Endothelial cell (in vitro differentiated cells): ENCODE measurements at places on chromosomes 5 and 9. TPM values are rescaled to one million over a fixed set of nuclear protein-coding genes. Genes with fewer than 3 reads are reported as not detected.

DNA sequence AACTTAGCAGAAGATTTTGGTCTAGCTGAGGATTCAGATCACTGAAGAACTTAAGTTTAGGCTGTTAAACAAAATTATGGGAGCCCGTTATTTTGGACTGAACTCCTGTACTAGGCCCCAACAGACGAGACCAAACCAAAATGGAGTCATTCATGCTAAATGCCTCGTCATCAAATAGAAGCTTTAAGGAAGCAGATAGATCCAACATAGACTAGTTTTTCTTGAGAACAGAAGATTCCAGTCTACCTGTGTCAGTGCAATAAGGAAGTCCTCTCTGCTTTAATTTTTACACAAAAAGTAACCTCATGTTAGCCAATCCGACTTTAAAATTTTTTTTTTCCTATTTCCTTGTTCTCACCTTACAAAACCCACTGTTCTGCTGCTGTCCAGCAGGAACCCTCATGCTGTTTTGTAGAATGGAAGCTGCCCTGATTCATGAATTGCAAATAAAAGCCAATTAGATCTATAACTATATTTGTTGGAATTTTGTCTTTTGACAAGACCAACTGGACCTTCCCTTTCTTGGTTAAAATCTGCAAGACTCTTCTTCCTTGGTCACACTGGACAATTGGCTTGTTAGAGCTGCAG is 29.0 kb upstream of the GOLM1 start:
- peaks cover 4% of the 10 kb centered on the region for H3K27me3 ChIP-seq
- H3K27ac ChIP-seq: no peak overlapping the region
- DNase-seq: no peak
- no peak overlapping the region for H3K4me3 ChIP-seq

DNA sequence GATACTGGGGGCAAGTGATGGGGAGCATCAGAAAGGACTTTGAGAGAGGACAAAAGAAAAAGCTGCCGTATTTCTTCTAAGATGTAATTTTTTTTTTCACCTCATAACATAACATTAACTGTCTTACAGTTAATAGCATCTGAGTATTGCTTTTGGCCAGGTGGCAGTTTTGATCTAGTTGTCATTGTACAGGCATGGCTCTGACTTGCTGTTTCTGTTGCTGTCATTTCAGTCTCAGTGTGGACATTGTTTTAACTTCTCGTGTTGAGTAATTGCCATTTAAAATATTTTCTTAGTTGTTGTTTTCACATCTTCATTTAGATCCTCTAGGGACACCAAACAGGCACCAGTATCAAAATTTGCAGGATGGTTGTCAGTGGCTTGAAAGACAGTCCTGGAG is 12.4 kb downstream of the SMAD5 start:
- no peaks in the 10 kb centered on the region for H3K27me3 ChIP-seq
- no peak overlapping the region for H3K27ac ChIP-seq
- H3K36me3 ChIP-seq: no peaks in the 10 kb centered on the region
- H3K4me3 ChIP-seq: no peak overlapping the region
- DNase-seq: no peak
- peaks cover 3% of the 10 kb centered on the region for H3K4me1 ChIP-seq

- peaks cover 16% of the 10 kb centered on the region for H3K36me3 ChIP-seq
- peaks cover 11% of the 10 kb centered on the region for H3K27me3 ChIP-seq
- H3K4me1 ChIP-seq: peaks cover 9% of the 10 kb centered on the region
- no peak for DNase-seq
- H3K4me3 ChIP-seq: no peak overlapping the region
- no peak overlapping the region for H3K27ac ChIP-seq
Observed at GRCh38 chr5:160921-161802, 30.1 kb upstream of the LRRC14B start.

DNA sequence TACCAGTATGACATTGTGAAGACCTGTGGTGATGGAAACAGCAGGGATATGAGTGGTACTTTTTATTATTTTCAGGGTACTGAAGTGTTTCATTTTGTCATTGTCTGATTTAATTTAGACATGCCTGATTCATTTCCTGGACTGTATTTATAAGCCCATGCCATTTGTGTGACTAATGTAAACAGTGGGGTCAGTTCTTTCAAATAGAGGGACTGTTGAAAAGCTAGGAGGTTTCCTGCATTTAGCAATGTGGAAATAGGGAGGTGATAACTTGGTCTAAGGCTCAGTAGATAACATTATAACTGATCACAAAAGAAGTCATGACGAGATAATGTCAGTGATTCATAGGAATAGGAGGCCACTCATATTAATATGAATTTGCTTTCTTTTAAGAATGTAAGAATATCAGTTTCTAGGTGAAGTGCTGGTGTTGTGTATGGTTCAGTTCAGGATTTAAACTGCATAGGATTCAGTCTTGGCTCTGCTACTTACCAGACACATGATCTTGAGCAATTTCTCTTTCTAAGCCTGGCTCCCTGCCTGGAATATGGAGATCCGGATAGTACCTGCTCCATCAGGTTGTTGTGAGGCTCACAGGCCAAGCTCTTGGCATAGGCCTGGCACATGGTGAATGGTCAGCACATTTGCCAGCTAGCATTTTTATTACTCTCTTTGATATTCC is 7.5 kb downstream of the RASGRF2 start:
- H3K27ac ChIP-seq: no peak overlapping the region
- no peaks in the 10 kb centered on the region for H3K36me3 ChIP-seq

GRCh38 chr5:161373345-161373707 is 173.2 kb downstream of the GABRB2 start:
- no peak for DNase-seq

DNA sequence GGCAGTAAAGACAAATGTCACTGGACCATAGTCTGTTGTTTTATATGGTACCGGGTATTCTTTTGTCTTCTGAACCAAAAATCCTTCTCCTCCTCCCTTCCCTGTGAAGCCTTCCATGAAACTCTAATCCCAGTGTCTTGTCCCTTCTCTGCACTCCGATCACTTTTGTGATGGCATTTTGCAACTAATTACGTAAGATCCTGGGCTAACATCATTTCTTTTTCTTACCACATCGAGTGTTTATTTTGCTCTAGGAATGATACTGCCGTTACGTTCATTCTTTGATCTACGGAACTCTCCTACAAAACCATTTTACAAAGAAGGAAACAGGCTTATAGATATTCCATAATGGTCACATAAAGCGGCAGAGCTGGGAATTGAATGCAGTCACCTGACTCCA is 33.7 kb downstream of the SNX18 start:
- DNase-seq: no peak
- peaks cover 6% of the 10 kb centered on the region for H3K27me3 ChIP-seq
- H3K4me3 ChIP-seq: no peak overlapping the region
- H3K27ac ChIP-seq: no peak overlapping the region
- H3K36me3 ChIP-seq: no peaks in the 10 kb centered on the region

- H3K4me1 ChIP-seq: peaks cover 40% of the 10 kb centered on the region
- no peaks in the 10 kb centered on the region for H3K36me3 ChIP-seq
- no peak overlapping the region for H3K27ac ChIP-seq
- peaks cover 3% of the 10 kb centered on the region for H3K27me3 ChIP-seq
- DNase-seq: no peak
Observed at GRCh38 chr5:116859666-116860320, 285.2 kb upstream of the SEMA6A start.

GRCh38 chr5:176388003-176388443 is 375 bp downstream of the NOP16 start:
- peaks cover 14% of the 10 kb centered on the region for H3K4me1 ChIP-seq
- peak; percentile 22 for DNase-seq
- H3K36me3 ChIP-seq: peaks cover 11% of the 10 kb centered on the region
- H3K4me3 ChIP-seq: peak overlapping the region; percentile 98
- H3K27ac ChIP-seq: peak overlapping the region; percentile 96

- H3K4me1 ChIP-seq: no peaks in the 10 kb centered on the region
- DNase-seq: no peak
- H3K27ac ChIP-seq: no peak overlapping the region
- H3K27me3 ChIP-seq: peaks cover 2% of the 10 kb centered on the region
- H3K36me3 ChIP-seq: no peaks in the 10 kb centered on the region
Observed at GRCh38 chr5:32545102-32545800, 40.1 kb upstream of the SUB1 start.

DNA sequence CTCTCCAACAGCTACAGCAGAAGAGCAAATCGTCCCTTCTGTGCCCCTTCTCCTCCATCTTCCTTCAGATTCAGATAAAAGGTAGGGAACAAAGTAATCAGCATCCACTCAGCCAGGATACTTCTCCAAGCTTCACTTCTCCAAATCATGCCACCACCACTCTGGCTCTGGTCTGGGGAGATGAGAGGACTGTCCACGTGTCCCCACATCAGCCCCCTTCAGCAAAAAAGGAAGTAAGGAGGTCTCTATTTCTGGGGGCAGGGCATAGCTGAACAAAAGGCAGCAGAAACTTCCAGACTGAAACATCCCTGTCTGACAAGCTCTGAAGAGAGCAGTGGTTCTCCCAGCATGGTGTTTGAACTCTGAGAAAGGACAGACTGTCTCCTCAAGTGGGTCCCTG is 116.9 kb downstream of the C5orf15 start:
- DNase-seq: no peak
- no peaks in the 10 kb centered on the region for H3K36me3 ChIP-seq
- no peak overlapping the region for H3K4me3 ChIP-seq
- no peaks in the 10 kb centered on the region for H3K27me3 ChIP-seq
- H3K4me1 ChIP-seq: peaks cover 7% of the 10 kb centered on the region
- no peak overlapping the region for H3K27ac ChIP-seq

GRCh38 chr5:73534011-73534644 is 31.3 kb downstream of the ANKRA2 start:
- H3K27me3 ChIP-seq: no peaks in the 10 kb centered on the region
- no peaks in the 10 kb centered on the region for H3K4me1 ChIP-seq
- no peak overlapping the region for H3K4me3 ChIP-seq
- no peaks in the 10 kb centered on the region for H3K36me3 ChIP-seq
- no peak overlapping the region for H3K27ac ChIP-seq

DNA sequence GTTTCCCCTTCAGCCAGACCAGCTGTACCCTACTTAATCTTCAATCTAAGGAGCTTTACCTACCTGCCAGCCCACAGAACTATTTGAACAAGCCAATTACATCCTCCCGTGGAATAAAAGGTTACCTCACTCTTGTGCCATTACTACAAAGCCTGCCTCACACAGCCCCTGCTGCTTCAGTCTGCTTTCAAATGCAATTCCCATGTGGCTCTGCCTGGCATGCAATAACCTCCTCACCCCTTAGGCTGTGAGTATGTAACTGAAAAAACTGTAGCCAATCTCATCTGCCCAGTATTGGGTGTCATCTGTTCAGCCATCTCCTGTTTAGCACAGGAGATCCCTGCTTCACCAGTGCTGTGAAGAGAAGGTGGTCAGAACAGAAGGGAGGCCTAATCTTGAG is 6.1 kb upstream of the GCNT1 start:
- H3K27me3 ChIP-seq: peaks cover 2% of the 10 kb centered on the region
- no peak overlapping the region for H3K27ac ChIP-seq
- DNase-seq: no peak

GRCh38 chr5:55440188-55440646 is 94.5 kb downstream of the PLPP1 start:
- no peak for DNase-seq
- peaks cover 3% of the 10 kb centered on the region for H3K27me3 ChIP-seq
- no peaks in the 10 kb centered on the region for H3K4me1 ChIP-seq
- no peak overlapping the region for H3K4me3 ChIP-seq

DNA sequence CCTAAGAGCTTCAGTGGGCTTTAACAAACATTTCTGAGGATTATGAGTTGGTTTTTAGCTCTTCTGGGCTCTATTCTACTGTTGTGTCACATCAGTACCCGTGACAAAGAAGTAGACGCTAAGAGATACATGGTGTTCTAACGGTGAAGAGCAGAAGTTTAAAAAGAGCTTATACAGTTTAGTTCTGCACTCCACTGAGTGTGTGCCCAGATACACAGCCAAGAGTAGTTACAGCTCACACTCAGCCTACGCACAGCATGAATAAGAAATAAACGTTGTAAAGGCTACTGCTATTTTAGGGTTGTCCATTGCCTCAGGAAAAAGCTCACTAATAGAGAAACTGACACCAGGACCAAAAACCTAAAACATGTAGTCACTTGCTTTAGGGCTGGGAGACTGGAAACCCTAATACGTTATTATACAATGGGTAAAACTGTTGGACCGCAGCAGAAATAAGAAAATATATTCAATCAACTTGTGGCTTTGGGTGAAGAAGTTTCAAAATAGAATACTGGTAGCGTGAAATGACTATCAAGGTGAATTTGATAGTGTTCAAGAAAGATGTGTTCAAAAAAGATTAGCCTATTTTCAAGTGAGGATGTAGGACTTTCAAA is 34.7 kb downstream of the PSIP1 start:
- DNase-seq: no peak
- no peak overlapping the region for H3K4me3 ChIP-seq
- H3K27me3 ChIP-seq: no peaks in the 10 kb centered on the region
- H3K36me3 ChIP-seq: peaks cover 4% of the 10 kb centered on the region

DNA sequence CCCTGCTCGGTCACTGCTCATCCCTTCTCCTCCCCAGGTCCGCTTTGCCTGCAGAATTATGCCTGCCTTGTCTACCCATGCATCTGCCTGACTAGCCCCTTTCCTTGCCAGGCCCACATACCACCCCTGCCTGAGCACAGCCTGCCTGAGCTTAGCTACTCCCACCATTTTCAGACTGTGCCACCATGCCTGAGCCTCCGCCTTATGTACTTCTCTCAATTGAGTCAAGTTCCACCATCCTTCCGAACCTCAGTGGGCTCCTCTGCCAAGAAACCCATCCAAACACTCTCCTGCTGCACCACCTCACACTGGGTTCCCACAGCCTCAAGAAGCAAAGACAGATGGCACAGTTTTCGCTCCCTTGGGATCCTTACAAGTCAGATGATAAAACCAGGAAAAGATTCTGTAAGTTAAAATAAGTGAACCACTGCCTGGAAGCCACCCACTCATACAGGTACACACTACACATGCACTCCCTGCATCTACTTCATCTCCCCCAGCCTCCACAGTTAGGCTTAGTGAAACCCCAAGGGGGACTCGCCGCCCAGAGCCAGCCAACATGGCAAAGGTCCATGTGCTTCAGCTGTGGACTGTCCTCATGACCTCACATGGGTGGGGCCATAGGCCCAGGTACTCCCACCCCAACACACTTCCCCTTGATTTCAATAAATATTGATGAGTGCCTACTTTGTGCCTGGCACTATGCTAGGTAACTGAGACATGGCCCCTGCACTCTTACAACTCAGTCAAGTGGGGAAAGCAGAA is 23.1 kb downstream of the P4HA2 start:
- peaks cover 4% of the 10 kb centered on the region for H3K36me3 ChIP-seq
- H3K4me3 ChIP-seq: no peak overlapping the region
- DNase-seq: no peak

DNA sequence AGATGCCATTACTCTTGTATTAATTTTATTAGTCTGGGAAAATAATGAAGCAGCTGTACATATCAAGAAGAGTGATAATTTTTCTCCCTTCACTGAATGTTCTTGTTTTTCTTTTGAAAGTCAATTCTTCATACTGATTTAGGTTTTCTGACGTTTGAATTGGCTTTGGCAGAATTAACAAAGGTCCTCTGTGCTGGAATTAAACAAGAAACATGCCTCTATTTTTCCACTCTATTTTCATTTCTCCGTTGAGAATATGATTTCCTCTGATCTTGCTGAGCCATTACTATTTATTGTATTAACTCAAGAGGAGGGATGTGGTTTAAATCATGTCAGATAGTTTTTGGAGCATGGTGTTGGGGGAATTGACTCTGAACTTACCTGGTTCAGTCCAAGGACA is 42.3 kb downstream of the ANKDD1B start:
- H3K36me3 ChIP-seq: no peaks in the 10 kb centered on the region
- no peak overlapping the region for H3K4me3 ChIP-seq
- no peak for DNase-seq

The CXCL14 gene
- 0.13 TPM for total RNA-seq

The DRD1 gene
- 0.18 TPM for total RNA-seq

The SH3GL2 gene
- total RNA-seq: 1.6 TPM

The SLC6A19 gene
- total RNA-seq: not detected

The GCNT4 gene
- 0.54 TPM for total RNA-seq

The LECT2 gene
- total RNA-seq: not detected

The GRXCR2 gene
- total RNA-seq: not detected

The ADRB2 gene
- total RNA-seq: 0.36 TPM
